ENCODE measurements at places on chromosomes 2 and 18.

DNA sequence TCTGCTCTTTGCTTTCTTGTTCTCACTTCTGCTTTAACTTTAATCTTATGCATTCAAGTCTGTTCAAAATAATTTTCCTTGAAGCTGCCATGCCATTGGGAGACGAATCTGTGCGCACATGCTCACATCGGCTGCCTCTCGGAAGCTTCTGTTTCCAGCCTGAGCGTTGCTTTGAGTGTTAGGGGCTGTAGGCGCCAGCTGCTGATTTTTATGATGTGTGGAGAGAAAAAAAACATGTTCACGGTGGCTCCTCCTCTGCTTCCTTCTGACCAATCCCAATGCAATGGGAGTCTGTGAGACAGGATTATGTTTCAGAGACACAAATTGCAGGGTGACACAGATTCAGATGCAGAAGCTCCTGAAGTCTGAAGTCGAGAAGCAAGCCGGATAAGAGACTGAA, at the start of gene MC4R:
Gene MC4R (minus strand): TSS at position 180 of the 400 bp plus-strand sequence. CDS start 426 bp downstream, outside the sequence.
- DNase-seq, result no peak

DNA sequence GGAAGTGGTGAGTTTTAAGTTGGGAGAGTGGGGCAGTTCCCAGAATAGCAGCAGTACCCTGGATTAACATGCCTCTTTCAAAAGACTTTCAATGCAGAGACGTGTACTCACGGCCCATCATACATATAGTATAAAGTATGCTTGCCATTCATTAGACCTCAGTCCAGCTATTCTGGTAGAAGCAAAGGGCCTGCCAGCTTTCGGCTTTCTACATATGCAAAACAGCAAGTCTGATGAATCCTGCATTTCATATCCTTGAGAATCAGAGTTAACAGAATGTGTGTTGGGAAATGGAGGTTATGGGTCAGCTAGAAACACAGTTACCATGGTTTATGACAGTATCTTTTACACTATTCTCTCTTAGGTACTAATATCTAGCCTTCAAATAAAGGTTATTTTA, 27.5 kb downstream of the SATB2 start:
- DNase-seq, result no peak

DNA sequence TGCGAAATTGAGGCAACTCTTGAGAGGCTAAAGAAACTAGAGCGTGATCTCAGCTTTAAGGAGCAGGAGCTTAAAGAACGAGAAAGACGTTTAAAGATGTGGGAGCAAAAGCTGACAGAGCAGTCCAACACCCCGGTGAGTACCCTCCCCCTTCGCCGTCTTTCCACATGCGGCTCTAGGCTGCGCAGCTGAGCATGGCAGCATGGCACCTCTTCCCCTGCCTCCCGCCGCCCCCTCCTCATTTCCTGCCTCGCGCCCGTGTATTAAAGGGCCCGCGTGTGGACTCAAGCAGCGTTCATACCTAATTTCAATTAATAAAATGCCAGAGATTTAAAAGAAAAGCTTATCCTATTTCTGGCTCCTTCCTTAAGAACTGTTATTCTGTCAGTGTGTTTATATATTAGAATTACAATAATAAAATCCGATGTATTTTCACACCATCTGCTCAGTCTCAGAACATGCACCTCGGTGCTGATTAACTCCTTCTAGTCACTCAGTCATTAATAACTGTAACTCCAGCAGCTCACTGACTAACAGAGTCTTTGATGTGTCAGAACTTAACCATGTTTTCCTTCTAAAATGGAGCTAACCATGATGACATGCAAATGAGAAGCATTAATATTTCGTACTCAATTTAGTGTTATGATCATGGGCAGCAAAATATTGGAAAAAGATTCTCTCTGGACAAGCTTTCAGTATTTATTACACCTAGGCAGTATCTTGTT, 137.4 kb upstream of the CDCA7 start:
- no peak for DNase-seq

DNA sequence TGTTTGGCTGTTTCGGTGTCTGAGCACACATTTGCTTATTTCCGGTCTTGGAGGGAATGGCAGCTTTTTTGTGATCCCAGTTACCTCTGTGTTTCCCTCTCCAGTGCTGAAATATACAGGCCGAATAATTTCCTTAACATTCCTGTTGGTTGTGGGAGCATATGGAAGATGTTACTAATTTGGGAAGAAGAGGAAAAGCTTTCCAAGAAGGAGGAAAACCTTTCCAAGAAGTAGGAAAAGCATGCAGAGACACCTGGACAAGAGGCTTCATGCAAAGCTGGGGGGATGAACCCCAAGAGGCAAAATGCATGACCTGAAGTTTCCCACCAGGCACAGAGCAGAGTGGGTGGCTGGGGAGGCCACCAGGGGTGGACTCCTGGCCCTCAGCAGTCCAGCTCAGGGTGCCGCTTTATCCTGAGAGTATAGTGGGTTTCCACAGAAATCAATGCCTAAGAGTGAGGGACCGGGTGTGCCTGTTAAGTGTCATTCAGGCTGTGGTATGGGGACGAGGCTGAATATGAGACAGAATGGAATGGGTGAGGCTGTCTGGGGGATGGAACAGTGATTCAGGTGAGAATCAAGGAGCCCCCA, 25.5 kb upstream of the GNAL start:
- DNase-seq, result no peak

DNA sequence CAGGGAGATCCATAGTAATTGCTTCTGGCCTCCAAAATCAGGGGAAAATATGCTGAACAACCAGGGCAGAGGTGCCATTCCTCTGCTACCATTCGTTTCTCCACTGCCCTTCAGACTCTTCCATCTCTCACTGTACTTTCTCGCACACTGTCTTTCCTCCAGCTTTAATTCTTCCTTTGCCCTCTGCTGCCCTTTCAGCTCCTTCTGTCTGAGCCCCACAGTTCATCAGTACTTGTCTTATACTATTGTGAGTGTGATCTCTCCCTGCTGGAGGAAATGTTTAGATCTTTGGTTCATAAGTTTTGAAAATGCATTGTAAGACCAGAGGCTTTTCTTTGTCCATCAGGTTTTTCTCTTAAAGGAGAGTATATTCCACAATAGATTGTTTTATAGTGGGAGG, 184.9 kb upstream of the DTNA start:
- DNase-seq, result no peak

GRCh38 chr2:9703085-9703678, 72.4 kb upstream of the YWHAQ start:
- no peak for DNase-seq

DNA sequence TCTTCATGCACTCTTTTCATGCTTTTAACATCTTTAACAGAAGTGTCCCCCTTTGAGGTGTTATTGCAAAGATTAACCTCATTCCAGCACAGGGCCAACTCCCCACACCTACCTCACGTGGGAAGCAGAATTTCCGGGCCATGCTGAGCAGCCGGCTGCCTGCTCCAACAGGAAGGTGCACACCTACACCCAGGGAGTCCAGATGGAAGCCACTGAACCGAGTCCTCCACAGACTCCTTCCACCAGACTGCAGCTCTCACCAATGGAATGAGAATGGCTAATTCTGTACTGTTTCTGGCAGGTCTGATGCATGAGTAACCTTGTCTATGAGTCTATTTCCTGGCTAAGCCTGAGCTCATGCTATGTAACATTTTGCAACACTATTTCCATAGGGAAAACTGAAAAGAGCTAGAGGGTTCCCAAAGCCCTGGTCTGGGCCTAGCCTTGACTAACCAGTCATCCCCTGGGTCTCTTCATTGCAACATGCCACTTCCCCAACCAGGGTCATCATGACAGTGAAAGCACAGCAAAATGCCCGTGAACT, 11.0 kb downstream of the ERFE start:
- DNase-seq, result no peak

GRCh38 chr2:104702031-104702850, 151.7 kb upstream of the POU3F3 start:
- no peak for DNase-seq

DNA sequence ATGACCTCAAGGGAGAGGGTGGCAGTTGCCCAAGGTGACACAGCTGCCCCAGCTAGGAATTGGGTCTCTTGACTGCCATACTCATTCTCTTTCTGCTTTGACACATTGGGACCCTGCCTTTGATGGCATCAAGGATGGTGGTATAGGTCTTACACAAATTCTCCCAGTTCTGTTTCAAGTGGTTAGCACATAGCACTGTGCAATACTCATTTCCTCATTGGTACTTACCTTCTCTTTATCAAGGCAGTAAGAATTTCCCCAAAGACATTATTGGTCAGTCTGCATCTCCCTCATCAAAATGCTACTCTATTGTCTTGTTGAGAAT, 35.9 kb upstream of the CCDC93 start:
- DNase-seq, result no peak

GRCh38 chr2:46800218-46800617, 115.4 kb downstream of the MCFD2 start:
- no peak for DNase-seq

- no peak for DNase-seq
These were observed 348.0 kb downstream of the DLGAP1 start for GRCh38 chr18:4107049-4107467.

DNA sequence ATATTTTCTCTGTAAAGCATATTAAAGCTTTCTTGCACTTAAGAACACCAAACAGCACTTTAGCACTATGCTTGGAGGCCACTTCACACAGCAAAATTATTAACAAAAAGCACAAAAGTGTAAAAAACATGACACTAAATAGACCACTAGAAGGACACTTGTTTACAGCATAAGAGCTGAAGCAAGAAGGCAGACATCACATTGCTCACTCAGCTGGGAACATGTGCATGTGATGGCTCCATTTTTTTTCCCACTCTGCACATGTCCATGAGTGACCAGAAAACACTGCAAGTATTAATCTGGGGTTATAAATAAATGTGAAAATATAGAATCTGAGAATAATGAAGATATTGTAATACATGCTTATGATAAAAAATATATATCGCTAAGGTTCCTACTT, 103.1 kb upstream of the MAPRE2 start:
- DNase-seq, result no peak

- DNase-seq, result no peak
These were observed 102.8 kb downstream of the ZNF385B start for GRCh38 chr2:179758636-179759035.

DNA sequence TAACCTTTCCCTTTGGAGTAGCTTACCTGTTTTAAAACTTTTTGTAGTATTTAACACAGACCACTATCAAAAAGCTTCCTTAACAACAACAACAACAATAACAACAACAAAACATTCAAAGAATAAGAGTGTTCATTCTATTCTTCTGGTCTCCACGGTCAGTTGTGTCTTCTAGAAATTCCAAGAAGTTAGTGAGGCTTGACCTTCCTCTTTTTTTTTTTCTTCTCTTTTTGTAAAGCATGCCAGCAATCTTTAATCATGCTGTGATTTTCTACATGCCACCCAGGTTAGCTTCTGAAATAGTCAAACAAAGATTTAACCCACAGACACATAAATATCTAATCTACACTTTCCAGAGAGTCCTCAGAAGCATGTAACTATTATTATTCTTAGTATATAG, 28.4 kb upstream of the KLHL14 start:
- DNase-seq, result no peak

GRCh38 chr2:69022548-69022947, 9.6 kb downstream of the ANTXR1 start:
- DNase-seq, result no peak

- DNase-seq, result no peak
These were observed 126.3 kb downstream of the C2orf74 start for GRCh38 chr2:61288070-61288841.

DNA sequence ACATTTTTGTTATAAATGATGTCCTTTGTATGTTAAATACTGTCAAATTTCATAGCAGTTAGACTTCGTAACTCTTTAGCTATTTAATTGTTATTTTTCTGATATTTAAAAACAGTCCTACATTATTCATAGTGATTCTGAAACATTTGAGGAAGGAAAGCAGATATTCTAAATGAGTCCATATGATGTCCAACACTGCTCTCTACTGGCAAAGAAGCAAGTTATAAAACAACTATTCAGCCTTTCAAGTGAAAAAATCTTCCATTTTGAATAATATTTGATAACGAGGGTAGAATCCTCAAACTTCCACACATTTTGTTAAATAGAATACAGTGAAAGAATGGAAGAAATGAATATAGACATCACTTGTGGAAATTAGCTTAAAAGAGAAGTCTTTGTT, 220.8 kb downstream of the GULP1 start:
- DNase-seq, result no peak

GRCh38 chr2:11239666-11240462, 84.6 kb downstream of the SLC66A3 start:
- DNase-seq, result no peak

DNA sequence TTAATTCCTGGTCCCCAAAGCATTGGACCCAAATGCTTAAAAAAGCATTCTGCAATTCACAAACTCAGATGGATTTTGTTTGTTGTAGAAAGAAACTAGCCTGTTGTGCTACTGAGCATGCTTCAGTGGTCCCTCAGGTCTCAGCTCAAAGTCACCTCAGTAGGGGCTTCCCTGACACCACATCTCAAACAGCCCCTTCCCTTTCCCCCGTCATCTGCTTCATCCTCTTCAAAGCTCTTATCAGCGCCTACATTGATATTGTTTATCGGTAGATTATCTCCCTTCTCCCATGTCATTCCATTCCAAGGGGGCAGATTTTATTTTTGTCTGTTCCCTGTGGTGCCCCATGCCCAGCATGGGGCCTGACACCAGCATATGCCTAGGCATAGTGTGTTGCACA, 172.9 kb downstream of the CELF4 start:
- no peak for DNase-seq

- no peak for DNase-seq
These were observed 25.2 kb downstream of the B3GNT2 start for GRCh38 chr2:62221141-62221540.

- DNase-seq, result no peak
These were observed 119.3 kb downstream of the STPG4 start for GRCh38 chr2:47035615-47036488.

- no peak for DNase-seq
These were observed 323.5 kb downstream of the CELF4 start for GRCh38 chr18:37242091-37242490.

DNA sequence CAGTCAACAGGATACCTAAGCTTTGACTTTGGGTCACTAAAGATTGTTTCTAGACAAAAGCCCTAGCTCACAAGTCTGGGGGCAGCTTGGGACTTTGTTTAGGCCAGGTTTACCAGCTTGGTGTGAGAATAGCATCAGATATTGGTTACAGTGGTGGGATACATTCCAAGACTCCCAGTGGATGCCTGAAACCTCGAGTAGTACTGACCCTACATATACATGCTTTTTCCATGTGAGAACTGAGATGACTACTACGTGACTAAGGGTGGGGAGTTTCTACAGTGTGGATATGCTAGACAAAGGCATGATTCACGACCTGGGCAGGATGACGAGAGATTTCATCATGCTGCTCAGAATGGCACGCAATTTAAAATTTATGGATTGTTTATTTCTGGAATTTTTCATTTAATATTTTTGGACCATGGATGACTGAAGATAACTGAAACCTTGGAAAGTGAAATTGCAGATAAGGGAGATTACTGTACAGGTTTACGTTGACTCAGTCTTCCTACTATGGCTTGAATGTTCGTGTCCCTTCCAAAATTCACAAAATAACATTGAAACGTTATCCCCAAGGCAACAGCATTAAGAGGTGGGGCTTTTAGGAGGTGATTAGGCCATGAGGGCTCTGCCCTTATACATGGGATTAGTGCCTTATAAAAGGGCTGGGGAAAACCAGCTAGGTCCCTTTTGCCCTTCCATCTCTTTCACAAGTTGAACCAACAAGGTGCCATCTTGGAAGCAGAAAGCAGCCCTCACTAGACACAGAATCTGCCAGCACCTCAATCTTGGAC, 50.2 kb upstream of the CTAGE1 start:
- DNase-seq, result no peak
